ENCODE measurements at places on chromosomes 3 and 15.

DNA sequence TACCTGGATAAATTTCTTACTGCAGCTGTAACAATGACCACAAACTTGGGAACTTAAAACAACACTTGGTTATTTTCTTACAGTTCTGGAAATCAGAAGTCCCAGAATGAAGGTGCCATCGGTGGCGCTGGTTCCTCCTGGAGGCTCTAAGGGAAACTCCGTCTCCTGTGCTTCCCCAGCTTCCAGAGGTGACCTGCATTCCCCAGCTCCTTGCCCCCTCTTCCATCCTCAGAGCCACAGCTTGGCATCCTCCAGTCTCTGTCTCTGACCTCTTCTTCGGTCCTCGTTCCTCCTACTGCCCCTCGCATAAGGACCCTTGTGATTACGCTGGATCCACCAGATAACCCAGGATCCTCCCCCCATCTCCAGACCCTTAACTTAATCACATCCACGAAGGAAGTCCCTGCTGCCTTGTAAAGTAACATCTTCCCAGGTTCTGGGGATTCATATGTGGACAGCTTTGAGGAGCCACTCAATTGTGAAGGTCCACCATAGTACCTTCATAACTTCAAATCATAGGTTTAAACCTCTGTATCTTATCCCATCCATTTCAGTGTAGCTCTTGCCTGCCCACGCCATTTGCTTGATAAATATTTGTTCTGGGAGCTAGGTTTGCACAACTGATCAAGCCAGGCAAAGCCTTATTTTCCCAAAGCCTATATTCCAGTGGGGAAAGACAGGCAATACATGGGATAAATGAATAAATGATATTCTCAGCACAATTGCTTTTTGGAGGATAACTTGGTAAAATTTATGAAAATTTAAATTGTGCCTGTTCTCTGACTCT is 34.8 kb downstream of the KLF15 start:
- no peak for ATAC-seq

- no peak for ATAC-seq
These were observed 207.0 kb upstream of the DCBLD2 start for GRCh38 chr3:99108508-99108907.

- no peak for ATAC-seq
These were observed 19.9 kb upstream of the TNFAIP8L3 start for GRCh38 chr15:51114437-51115119.

GRCh38 chr15:36594556-36595090 is 15.2 kb downstream of the CDIN1 start:
- no peak for ATAC-seq

GRCh38 chr15:85497172-85497569 is 116.8 kb downstream of the AKAP13 start:
- no peak for ATAC-seq

GRCh38 chr15:29849716-29850115 is 27.4 kb upstream of the TJP1 start:
- no peak for ATAC-seq

DNA sequence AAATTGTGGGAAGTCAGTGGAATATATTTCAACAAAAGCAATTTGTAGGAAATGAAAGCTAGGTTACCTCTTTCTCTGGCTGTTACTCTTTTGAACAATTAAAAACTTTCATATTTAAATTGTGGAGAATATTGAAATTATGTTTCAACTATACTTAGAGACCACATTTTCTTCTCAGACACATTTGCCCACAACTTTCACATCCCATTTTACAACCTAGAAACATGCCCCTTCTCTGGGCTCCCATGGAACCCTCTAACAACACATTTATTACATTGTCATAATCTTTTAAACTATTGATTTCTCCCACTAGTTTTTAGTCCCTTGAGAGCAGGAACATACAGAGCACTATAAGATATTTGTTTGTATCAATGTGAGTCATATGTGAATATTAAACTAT is 211.7 kb upstream of the TTC14 start:
- ATAC-seq, result no peak

- ATAC-seq, result no peak
These were observed 19.7 kb downstream of the SLC12A1 start for GRCh38 chr15:48225771-48226170.

DNA sequence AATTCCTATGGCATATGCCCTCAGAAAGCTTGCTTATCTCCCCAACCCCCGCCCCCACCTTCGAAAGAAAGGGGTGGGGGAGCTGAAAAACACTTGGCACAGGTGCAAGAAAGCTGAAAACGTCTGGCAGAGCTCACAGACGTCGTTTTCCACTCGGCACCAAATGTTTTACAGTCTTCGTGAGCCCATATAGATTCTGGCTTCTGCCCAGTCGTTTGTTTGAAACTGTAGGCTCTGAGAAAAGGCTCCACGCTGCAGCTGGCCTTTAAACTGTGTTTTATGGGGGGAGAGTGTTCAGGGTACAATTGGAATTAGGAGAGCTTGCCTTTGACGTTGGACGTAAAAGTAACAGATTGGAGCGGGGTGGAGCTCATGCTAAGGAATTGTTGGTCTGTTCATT is 130.3 kb downstream of the MDFIC2 start:
- ATAC-seq, result no peak

DNA sequence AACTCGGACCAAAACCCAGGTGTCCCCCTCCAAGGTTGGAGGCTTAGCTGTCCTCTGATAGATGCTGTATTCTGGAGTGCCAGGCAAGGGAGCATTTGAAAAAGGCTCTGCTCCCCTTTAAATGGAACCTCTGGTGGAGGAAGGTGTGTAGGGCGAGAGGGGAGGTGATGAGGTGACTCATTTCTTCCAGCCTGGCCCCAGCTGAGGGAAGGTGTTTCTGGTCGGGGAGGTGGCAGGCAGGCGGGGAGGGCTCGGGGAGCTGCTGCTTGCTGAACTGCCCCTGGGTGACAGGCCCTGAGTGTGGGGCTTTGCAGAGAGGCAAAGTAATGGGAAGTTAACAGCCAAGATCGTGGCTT is 18.8 kb downstream of the PSTPIP1 start:
- no peak for ATAC-seq

Measured in motor neuron (in vitro differentiated cells).